ENCODE measurements at places on chromosomes 12 and 14. TPM values are rescaled to one million over a fixed set of nuclear protein-coding genes. Genes with fewer than 3 reads are reported as not detected.

GRCh38 chr12:111840807-111841206 lies 1.2 kb upstream of the MAPKAPK5 start:
- H3K36me3 ChIP-seq, result peaks cover 2% of the 10 kb centered on the region
- no peak for DNase-seq
- H3K4me1 ChIP-seq, result peaks cover 35% of the 10 kb centered on the region
- H3K4me3 ChIP-seq, result peak overlapping the region; percentile 69
- no peak overlapping the region for H3K27ac ChIP-seq

COCH gene
- total RNA-seq, result 0.33 TPM

DNA sequence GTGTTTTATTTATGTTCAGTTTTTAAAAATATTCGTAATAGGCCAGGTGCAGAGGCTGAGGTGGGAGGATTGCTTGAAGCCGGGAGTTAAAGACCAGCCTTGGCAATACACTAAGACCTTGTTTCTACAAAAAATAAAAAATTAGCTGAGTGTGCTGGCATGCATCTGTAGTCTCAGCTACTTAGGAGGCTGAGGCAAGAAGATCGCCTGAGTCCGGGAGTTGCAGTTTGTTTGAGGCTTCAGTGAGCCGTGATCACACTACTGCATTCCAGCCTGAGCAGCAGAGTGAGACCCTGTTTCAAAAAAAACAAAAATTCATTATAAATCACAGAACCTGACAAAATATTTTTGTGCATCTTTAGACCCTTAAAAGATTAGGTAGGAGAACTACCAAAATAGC lies 240.1 kb upstream of the ARHGAP5 start:
- no peaks in the 10 kb centered on the region for H3K27me3 ChIP-seq
- no peak overlapping the region for H3K27ac ChIP-seq
- DNase-seq, result no peak
- H3K4me1 ChIP-seq, result no peaks in the 10 kb centered on the region
- H3K4me3 ChIP-seq, result no peak overlapping the region

- H3K4me1 ChIP-seq, result no peaks in the 10 kb centered on the region
- H3K27me3 ChIP-seq, result no peaks in the 10 kb centered on the region
- no peaks in the 10 kb centered on the region for H3K36me3 ChIP-seq
- no peak for DNase-seq
- no peak overlapping the region for H3K4me3 ChIP-seq
Measured at GRCh38 chr14:45811155-45811554, 558.2 kb upstream of the MIS18BP1 start.

DNA sequence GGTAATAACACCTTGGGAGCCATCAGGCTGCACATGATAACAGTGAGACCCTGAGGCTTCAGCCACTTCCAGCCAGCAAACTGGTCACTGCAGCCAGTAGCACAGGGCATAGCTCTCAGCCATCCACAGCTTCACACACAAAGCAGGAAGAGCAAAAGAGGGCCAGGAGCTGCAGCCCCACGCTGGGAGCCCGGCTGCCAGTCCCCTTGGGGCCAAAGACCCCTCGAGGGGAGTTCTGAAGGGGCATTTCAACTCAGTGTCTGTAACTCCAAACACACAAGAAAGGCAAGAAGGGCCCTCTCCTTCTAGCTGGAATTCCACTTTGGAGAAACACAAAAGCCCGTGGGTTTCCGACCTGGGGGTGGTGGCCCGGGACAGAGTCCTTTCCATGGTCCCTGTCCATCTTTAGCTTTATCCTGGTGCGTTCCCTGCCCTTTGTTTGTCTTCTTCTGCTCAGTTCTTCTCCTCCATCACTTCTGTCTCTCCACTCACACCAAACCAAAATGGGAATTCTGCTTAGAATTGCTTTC lies 151.8 kb upstream of the FKBP4 start:
- DNase-seq, result no peak
- no peaks in the 10 kb centered on the region for H3K36me3 ChIP-seq
- H3K27ac ChIP-seq, result no peak overlapping the region
- H3K4me3 ChIP-seq, result no peak overlapping the region

- no peak for DNase-seq
- no peaks in the 10 kb centered on the region for H3K27me3 ChIP-seq
- no peak overlapping the region for H3K4me3 ChIP-seq
- no peaks in the 10 kb centered on the region for H3K4me1 ChIP-seq
- H3K27ac ChIP-seq, result no peak overlapping the region
- no peaks in the 10 kb centered on the region for H3K36me3 ChIP-seq
Measured at GRCh38 chr12:3743803-3744202, 9.1 kb downstream of the CRACR2A start.

GRCh38 chr14:23562822-23563472 lies 4.6 kb downstream of the AP1G2 start:
- H3K4me1 ChIP-seq, result peaks cover 29% of the 10 kb centered on the region
- H3K27me3 ChIP-seq, result no peaks in the 10 kb centered on the region
- peaks cover 4% of the 10 kb centered on the region for H3K36me3 ChIP-seq
- H3K4me3 ChIP-seq, result no peak overlapping the region

DNA sequence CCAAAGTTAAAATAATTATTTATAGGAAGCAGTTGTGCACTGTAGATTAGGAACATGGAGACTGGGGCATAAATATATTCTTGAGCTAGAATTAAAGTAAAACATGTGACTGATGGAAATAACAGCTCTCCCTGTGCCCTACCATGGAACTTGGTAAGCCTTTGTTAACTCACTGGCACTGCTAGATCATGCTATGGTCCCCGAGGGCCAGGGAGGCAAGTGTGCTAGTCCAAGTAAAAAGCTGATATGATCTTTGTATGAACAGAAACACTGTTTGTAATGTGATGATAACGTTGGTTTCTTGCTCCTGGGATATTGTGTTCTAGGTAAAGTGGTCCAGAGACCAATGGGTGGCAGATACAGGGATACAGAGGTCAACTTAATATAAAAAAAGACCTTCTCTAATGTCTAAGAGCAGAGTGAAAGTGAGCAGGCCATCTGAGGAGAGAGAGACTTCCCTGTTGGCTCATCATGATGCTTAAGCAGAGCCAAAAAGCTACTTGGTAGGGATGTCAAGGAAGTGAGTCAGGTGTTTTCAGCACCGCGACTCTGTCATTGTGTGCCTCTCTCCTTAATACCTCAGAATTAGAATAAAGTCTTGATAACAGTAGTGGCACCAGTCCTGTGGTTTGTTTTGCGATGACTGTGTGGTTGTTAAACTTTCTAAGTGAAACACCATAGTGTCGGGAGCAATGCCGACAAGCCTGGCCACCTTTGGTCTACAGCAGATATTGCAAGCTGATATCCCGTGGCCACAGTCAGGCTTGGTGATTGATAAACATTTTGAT lies 27.6 kb downstream of the BICD1 start:
- H3K36me3 ChIP-seq, result no peaks in the 10 kb centered on the region
- no peak for DNase-seq
- H3K4me1 ChIP-seq, result no peaks in the 10 kb centered on the region

POTEG gene
- not detected for total RNA-seq

DNA sequence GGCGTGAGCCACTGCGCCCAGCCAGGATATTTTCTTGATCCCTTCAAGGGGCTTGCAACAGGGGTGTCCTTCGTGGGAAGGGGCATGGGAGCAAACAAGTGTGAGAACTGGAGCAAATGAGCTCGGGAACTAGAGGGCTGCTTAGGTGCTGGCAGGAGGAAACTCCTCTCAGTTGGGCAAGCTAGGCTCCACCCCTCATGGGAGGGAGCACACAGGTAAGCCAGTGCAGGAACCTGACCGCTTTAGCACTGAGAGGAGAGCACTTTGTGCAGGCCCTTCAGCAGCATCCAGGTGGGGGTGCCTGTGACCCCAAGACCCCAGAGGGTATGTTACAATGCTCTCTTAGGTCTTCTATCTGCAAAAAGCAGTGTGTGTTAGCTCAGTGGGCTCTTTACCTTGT lies 755.4 kb upstream of the MDGA2 start:
- no peaks in the 10 kb centered on the region for H3K27me3 ChIP-seq
- DNase-seq, result no peak
- H3K4me3 ChIP-seq, result no peak overlapping the region
- H3K36me3 ChIP-seq, result no peaks in the 10 kb centered on the region
- H3K4me1 ChIP-seq, result no peaks in the 10 kb centered on the region

DNA sequence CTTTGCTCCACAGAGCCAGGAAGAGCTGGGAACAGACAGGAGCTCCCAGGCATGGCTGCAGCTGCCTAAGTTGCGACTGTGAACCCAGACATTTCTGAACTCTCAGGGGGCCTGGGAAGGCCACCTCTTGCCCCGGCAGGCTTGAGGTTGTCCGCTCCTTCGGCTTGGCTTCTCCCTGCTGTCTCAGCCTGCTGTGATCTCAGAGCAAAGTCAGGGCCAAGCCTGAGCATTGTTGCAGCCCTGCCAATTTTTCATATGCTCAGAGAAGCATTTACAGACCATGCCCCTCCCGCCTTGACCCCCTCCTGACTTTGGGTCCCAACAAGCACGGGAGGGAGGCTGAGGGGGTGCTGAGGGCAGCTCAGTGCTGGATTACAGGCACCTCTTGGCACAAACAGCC lies 1439.1 kb upstream of the FLRT2 start:
- no peaks in the 10 kb centered on the region for H3K27me3 ChIP-seq
- H3K4me1 ChIP-seq, result no peaks in the 10 kb centered on the region
- H3K4me3 ChIP-seq, result no peak overlapping the region
- DNase-seq, result no peak

DNA sequence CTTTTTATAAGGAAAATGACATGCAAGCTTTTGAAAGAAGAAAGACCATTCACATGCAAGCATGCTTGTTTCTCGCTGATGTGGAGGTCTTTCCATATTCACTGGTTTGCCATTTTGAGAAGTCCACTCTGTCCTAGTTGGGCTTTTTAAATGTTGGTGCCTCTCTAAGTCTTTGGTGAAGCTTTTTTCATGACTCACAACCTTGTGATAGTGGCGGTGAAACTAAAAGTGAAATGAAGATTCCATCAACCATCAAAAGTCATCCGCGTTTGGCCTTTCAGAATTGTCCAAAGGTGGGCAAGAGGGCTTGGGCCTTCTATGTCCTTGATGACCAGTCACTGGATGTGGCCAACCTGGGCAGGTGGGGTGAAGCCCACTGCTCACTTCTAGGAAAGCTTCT lies 4.3 kb downstream of the LRRC74A start:
- H3K27ac ChIP-seq, result no peak overlapping the region
- DNase-seq, result no peak
- H3K4me1 ChIP-seq, result peaks cover 44% of the 10 kb centered on the region
- H3K36me3 ChIP-seq, result no peaks in the 10 kb centered on the region
- H3K4me3 ChIP-seq, result no peak overlapping the region

DNA sequence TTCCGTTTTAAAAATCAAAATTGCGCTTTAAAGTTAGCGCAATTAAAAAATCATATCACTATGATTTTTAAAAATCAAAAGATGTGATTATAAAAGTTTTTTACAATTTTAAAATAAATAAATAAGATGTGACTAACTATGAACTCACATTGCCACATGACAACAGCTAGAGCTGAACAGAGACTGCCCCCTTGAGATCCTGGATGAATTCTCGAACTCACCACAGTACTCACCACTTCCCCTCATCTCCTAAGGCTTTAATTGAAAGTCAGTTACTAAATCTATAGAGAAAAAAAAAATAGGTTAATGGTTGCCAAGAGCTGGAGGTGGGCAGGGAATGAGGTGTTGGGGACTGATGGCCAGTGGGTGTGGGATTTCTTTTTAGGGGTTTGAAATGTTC lies 384.2 kb downstream of the ZFP36L1 start:
- no peak overlapping the region for H3K4me3 ChIP-seq
- no peaks in the 10 kb centered on the region for H3K4me1 ChIP-seq
- no peak overlapping the region for H3K27ac ChIP-seq
- H3K27me3 ChIP-seq, result no peaks in the 10 kb centered on the region
- DNase-seq, result no peak

FAM186B gene
- total RNA-seq, result 0.19 TPM

ERP27 gene
- total RNA-seq, result 5.8 TPM

- H3K27me3 ChIP-seq, result no peaks in the 10 kb centered on the region
- H3K4me3 ChIP-seq, result no peak overlapping the region
- H3K36me3 ChIP-seq, result peaks cover 67% of the 10 kb centered on the region
- no peaks in the 10 kb centered on the region for H3K4me1 ChIP-seq
- no peak overlapping the region for H3K27ac ChIP-seq
- no peak for DNase-seq
Measured at GRCh38 chr12:50467439-50467838, 37.3 kb upstream of the DIP2B start.

POLE2 gene
- total RNA-seq, result 16.5 TPM

DNA sequence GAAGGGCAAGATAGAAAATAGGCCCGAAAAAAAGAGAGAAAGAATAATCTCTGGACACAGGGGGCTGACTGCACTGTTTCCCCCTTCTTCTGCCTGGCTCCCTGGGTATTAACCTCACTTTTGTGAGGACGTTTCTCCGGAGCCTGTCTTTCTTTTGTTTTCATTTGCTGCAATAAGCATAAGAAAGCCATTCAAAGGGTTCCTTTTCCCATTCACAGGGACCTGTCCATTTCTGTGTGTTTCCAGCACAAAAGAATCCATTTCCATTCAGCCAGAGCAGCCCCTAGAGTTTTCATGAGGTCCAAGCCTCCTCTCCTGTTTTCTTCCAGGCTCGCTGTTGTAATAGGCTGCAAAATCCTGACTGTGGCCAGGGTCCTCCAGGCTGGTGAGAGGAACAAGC lies 16.8 kb downstream of the PLXNC1 start:
- no peaks in the 10 kb centered on the region for H3K4me1 ChIP-seq
- H3K27ac ChIP-seq, result no peak overlapping the region
- no peak overlapping the region for H3K4me3 ChIP-seq
- H3K36me3 ChIP-seq, result no peaks in the 10 kb centered on the region

DNA sequence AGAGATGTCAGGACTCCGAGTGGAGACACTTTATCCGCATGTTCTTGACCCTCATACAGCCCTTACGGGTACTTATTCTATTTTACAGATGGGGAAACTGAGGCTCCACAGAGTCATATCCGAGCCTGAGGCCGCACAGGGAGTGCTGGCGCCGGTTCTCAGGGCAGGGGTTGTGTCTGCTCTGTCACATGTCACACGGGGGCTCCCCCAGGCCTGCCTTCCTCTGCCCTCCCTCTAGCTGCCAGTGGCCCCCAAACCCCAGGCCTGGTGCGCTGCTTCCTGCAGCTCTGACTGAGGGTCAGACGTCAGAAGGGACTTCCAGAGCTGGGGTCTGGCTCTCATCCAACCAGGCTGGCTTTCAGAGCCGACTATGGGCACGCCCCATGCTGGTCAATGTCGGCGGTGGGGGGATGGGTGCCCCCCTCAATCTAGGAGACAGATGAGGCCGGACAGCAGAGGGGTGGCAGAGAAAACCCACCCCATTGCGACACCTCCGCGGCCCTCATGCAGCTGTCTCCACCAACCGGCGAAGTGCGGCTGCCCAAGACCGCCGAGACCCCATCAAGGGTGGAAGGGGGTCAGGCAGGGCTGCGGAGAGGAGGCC lies 811 bp upstream of the INF2 start:
- H3K36me3 ChIP-seq, result no peaks in the 10 kb centered on the region
- peak overlapping the region; percentile 94 for H3K27ac ChIP-seq
- DNase-seq, result no peak
- no peaks in the 10 kb centered on the region for H3K27me3 ChIP-seq
- H3K4me3 ChIP-seq, result peak overlapping the region; percentile 8

SERPINA9 gene
- total RNA-seq, result not detected

CCDC77 gene
- total RNA-seq, result 3.9 TPM

DNA sequence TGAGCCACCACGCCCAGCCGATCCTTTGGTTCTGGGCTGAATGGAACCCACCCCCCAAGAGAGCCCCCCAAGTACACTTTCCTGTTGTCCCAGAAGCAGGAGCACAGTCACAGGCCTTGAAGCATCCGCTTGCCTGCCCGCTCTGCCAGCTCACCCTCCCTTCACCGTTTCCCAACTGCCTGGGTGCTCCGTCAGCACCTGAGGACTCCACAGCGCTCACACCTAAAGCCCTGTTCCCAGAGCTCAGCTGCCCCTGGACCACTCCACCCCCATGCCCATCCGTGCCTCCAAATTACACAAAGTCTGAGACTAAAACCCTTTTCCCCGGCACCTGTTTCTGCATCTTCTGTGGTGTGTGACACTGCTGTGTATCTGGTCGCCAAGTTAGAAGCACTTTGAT lies 44.3 kb upstream of the TRAF3 start:
- H3K27me3 ChIP-seq, result no peaks in the 10 kb centered on the region
- no peaks in the 10 kb centered on the region for H3K4me1 ChIP-seq
- no peak for DNase-seq
- no peak overlapping the region for H3K4me3 ChIP-seq
- H3K36me3 ChIP-seq, result peaks cover 12% of the 10 kb centered on the region

Data from liver (tissue), 10 donors.